ENCODE measurements at places on chromosomes 3 and 15.

DNA sequence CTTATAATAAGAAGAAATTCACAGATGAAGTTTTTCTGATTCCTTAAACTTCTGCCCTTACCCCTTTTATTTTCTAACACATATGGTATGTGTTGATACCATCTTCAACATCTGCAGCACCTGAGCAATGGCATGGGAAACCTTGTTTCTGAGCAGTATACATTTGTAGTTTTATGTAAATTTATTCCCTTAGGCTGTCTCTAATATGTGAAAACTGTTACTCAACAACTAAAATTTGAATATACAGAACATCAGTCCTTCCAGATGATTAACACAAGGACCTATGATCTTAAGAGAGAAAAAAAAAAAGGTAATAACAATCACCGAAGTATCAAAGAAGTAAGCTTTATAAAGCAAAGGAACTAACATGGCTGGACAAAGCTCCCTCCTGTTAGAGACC, 190.5 kb downstream of the TBC1D5 start:
- H3K27me3 ChIP-seq = no peaks in the 10 kb centered on the region
- H3K27ac ChIP-seq = no peak overlapping the region
- no peaks in the 10 kb centered on the region for H3K36me3 ChIP-seq
- H3K4me3 ChIP-seq = no peak overlapping the region

DNA sequence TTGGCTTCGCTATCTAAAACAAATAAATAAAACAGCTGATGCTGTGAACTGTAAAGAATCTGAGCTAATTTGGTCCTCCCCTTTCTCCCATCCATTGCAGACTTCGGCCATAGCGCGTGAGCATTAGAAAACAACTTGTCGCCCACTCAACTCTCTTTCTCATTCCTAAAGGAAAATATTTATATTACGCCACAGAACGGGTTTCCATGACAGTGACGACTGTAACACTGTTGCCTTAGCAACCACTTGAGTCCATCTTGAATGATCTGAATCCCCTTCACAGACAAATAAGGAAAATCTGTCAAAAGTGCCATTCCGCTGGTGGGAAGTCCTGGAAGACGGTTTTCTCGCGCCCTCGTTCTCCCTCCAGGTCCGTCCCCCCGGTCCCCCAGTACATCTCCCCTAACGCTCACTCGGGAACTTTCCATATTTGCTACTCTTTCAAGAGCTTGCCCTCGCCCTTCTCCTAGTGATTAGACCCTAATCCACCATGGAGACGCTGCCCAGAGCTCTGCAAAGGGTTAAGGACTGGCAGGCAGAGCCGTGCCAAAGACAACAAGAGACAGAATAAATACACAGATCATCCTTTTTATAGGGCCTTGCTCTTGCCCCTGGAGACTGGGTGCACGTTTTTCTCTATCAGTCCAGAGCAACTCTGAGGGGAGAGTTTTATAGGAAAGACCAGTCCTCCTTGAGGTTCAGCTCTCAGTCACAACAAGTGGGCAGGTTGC, 50.5 kb downstream of the CRYGS start:
- no peak for DNase-seq
- peaks cover 9% of the 10 kb centered on the region for H3K27me3 ChIP-seq
- no peaks in the 10 kb centered on the region for H3K4me1 ChIP-seq
- peaks cover under 1% of the 10 kb centered on the region for H3K36me3 ChIP-seq

GRCh38 chr15:81529481-81529880, 155.5 kb upstream of the TMC3 start:
- peaks cover 8% of the 10 kb centered on the region for H3K27me3 ChIP-seq
- H3K4me1 ChIP-seq = no peaks in the 10 kb centered on the region
- H3K36me3 ChIP-seq = no peaks in the 10 kb centered on the region
- no peak overlapping the region for H3K4me3 ChIP-seq
- no peak for DNase-seq
- no peak overlapping the region for H3K27ac ChIP-seq

DNA sequence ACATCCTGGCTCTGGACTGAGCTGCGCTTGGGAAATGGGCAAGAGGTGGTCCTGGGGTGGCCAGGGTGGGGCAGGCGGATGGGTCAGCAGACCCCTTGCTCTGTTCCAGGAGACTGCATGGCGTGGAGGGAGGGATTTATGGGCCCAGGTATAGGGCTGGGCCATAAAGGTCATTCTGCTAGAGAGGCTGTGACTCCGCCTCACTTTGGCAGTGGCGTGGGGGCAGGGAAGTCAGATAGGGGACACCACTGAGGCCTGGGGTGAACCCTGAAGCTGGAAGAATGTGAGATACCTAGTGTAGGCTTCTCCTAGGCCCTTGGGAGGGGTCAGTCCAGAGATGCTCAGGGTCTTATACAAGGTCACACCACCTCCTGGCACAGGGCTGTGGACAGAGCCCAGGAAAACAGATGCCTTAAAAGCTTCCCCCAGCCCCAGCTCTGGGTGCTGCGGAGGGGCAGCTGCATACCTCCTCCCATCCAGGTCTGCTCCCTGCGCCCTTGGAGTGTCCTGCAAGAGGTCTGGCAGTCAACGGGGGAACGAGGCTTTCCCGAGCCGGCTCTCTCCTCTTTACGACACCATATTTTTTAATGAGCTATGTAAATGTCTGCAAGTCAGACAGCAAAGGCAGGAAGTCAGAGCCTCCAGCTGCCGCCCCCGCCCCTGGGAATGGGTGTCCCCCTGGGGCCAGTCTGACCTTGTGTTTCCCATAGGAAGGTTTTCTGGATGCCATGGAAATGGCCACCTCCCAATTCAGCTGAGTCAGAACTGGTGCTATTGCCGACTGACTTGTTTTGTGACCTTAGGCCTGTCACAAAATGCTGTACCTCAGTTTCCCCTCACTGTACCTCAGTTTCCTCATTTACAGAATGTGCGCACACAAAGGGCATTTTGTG, 26.3 kb downstream of the LINGO1 start:
- H3K27ac ChIP-seq = no peak overlapping the region
- no peaks in the 10 kb centered on the region for H3K36me3 ChIP-seq
- H3K4me1 ChIP-seq = peaks cover 12% of the 10 kb centered on the region
- H3K4me3 ChIP-seq = no peak overlapping the region
- H3K27me3 ChIP-seq = peaks cover 12% of the 10 kb centered on the region
- DNase-seq = no peak

DNA sequence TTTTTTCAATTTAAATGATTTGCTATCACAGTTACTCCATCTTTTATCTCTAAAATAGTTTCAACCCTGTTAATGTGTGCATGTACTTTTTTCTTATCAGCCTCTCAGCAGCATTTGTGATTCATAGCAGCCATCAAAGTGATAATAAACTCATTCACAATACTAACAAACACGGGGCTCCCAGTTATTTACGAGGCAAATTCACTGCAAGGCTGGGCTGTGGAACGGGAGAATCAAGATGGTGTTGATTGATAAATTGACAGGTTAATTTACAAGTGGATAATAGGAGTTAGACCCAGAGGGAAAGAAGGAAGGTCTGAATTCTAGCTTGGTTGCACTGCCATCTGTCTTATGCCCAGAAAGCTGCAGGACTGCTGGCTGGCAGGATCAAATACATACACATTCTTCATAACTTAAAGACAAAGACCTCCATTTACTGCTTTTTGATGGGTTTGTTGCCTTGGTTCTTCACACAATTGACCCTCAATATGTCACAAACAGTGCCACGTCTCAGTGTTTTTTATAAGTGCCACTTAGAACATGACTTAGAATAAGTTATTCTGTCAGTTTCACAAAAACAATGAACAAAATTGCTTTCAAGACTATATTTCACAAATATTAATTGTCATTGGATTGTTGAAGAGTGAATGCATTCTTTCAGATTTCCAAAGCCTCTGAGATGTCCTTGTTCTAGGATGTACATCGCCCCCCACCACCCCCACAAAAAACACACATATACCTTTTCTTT, 562.8 kb downstream of the NR2F2 start:
- no peak overlapping the region for H3K27ac ChIP-seq
- peaks cover 5% of the 10 kb centered on the region for H3K4me1 ChIP-seq
- DNase-seq = no peak
- no peaks in the 10 kb centered on the region for H3K36me3 ChIP-seq

GRCh38 chr3:126531051-126531330, 7.0 kb downstream of the CHST13 start:
- peaks cover 12% of the 10 kb centered on the region for H3K27me3 ChIP-seq
- no peak for DNase-seq
- no peaks in the 10 kb centered on the region for H3K36me3 ChIP-seq
- H3K4me3 ChIP-seq = no peak overlapping the region
- peaks cover 22% of the 10 kb centered on the region for H3K4me1 ChIP-seq

GRCh38 chr3:193783166-193783896, 190.3 kb downstream of the OPA1 start:
- no peaks in the 10 kb centered on the region for H3K36me3 ChIP-seq
- peaks cover 56% of the 10 kb centered on the region for H3K27me3 ChIP-seq
- no peaks in the 10 kb centered on the region for H3K4me1 ChIP-seq
- no peak overlapping the region for H3K4me3 ChIP-seq
- no peak for DNase-seq

Measured in natural killer cell treated with Interleukin-12 subunit alpha and Interleukin-12 subunit beta and Interleukin-15 and Interleukin-18, amount 100 ng/mL, for 72 hours (primary cell).